ENCODE measurements at places on chromosomes 3 and 15. TPM values are rescaled to one million over a fixed set of nuclear protein-coding genes. Genes with fewer than 3 reads are reported as not detected.
A peak's percentile ranks its signal among the peaks of the same experiment; 100 is the strongest.

Gene PPP1R14D
- 0.93 TPM for polyA plus RNA-seq

Gene MCF2L2
- polyA plus RNA-seq: 1.5 TPM

Gene CDCP1
- polyA plus RNA-seq: 0.49 TPM

Gene LIPH
- 1.4 TPM for polyA plus RNA-seq

Gene CEP63
- polyA plus RNA-seq: 35.4 TPM

Gene CCR3
- not detected for polyA plus RNA-seq

Gene CIB2
- polyA plus RNA-seq: 15.6 TPM

Gene SEMA3B
- 87.0 TPM for polyA plus RNA-seq

Gene TMEM266
- polyA plus RNA-seq: 0.78 TPM

Gene DUOX2
- polyA plus RNA-seq: 0.09 TPM

Gene ZSCAN2
- polyA plus RNA-seq: 28.4 TPM

Gene NTRK3
- polyA plus RNA-seq: 62.9 TPM

Gene GFM1
- polyA plus RNA-seq: 44.9 TPM

Gene SCN11A
- polyA plus RNA-seq: 1.4 TPM

Gene OR5K2
- polyA plus RNA-seq: 0.39 TPM

- DNase-seq: no peak
Measured at GRCh38 chr15:65130941-65131340, 2.7 kb downstream of the PDCD7 start.

DNA sequence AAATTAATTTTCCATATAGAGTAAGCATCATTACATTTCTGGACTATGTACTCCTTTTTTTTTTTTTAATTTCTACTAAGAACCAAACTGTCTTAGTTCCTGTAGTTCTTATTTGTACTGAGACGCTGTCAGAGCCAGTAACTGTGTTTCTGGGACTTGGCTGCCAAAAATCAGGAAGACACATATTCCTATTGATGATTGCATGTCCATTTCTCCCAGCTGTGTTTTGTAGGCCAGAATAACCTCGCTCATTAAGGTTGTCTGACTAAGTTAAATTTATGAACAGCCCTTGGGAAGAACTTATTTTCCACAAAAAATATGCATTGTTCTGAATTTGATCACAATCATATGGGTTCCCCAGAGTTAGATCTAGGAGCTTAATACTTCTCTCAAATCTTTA is 29.5 kb downstream of the PLSCR5 start:
- no peak for DNase-seq

- DNase-seq: no peak
Measured at GRCh38 chr3:161316006-161316689, 55.2 kb downstream of the SPTSSB start.

DNA sequence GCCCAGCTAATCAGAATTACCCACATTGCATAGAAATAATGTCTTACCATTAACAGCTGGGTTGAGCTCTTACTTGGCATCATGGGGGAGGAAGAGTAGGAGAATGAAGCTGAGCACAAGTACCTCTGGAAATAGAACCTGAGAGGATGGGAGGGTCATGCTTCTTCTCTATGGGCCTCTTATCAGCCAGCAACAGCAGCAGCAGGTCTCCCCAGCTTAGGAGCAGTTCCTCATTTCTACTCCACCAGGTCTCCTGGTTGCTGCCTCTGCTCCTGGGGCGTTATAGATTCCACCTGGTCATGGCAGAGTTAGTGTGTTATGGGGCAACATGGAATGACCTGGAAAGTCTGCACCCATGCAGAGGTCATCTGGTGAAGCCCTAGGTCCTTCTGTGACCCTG is 3.4 kb downstream of the FSD2 start:
- DNase-seq: no peak

- no peak for DNase-seq
Measured at GRCh38 chr3:175287361-175287963, 428.3 kb downstream of the NAALADL2 start.

DNA sequence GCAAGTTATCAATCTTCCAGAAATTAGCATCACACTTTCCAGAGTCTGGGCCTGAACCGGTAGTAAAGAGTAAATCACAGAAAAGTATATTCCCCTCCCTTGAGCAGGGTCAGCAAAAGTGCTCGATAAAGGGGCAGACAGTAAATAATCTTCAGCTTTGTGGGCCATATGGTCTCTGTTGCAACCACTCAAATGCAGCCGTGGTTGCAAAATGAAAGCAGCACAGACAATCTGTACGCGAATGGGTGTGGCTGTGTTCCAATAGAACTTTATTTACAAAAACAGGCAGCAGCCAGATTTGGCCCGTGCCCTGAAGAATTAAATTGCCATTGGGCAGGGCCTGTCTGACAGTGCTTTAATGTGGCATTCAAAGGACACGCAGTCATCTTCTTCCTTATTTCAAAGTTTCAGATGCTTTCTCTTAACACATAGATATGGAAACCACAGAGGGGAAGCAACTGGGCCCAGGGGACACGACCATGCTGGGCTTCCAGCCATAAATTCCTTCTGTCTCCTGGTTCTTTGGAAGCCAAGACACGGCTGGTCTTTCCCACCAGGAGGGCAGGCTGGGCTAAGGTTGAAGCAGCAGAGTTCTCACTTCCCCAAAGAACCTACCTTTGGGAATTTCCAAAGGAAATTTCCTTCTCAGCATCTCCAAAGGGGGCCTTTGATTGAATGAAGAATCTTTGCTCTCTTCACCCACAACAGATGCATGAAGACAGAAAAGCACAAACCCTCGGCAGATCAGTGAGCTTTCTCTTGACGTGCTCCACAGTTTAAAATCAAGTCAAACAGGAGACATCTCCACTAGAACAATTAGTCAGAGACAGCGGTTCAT is 489.8 kb upstream of the PROK2 start:
- no peak for DNase-seq

- no peak for DNase-seq
Measured at GRCh38 chr3:96900566-96900965, 86.2 kb downstream of the EPHA6 start.

DNA sequence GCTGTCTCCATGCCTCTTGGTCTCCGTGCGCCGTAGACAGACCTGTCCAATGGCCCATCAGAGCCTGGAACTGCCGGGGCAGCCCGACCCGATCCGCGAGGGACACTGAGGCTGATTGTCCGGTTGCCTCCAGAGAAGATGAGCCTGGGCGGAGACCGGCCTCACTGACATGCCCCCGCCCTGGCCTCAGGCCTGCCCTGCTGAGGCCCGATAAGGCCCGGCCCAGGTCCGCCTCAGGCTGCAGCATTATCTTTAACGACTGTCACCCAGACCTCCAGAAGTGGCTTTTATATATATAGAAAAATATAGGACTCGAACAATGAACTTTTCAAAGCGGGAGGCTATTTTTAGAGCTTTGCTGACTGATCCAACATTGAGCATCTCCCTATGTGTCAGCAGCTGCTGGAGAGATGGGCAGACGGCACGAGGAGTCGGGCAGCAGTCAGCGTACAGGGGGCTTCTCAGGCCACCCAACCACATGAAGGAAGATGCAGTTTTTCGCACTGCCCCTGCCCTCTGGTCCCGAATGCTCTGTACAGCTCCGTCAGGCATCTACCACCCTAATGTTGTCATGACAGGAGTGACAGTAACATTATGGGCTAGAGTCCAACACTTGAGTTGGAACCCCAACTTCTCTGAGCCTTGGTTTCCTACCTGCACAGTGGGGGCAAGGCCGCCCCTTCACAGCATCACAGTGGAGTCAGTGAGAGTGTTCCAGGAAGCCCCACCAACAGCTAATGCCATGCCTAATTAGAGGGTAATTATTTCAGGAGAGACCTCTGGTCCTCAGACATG is 112.0 kb upstream of the RPL32 start:
- no peak for DNase-seq

- no peak for DNase-seq
Measured at GRCh38 chr3:103189941-103190340, 755.1 kb downstream of the ZPLD1 start.

DNA sequence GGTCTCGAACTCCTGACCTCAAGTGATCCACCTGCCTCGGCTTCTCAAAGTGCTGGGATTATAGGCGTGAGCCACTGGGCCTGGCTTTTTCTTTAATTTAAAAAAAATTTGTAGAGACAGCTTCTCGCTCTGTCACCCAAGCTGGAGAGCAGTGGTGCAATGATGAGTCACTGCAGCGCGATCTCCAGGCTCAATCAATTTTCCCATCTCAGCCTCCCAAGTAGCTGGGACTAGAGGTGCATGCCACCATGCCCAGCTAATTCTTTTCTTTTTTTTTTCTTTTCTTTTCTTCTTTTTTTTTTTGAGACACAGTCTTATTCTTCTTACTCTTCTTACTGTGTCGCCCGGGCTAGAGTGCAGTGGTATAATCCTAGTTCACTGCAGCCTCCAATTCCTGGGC is 19.8 kb downstream of the TUBGCP4 start:
- DNase-seq: no peak

DNA sequence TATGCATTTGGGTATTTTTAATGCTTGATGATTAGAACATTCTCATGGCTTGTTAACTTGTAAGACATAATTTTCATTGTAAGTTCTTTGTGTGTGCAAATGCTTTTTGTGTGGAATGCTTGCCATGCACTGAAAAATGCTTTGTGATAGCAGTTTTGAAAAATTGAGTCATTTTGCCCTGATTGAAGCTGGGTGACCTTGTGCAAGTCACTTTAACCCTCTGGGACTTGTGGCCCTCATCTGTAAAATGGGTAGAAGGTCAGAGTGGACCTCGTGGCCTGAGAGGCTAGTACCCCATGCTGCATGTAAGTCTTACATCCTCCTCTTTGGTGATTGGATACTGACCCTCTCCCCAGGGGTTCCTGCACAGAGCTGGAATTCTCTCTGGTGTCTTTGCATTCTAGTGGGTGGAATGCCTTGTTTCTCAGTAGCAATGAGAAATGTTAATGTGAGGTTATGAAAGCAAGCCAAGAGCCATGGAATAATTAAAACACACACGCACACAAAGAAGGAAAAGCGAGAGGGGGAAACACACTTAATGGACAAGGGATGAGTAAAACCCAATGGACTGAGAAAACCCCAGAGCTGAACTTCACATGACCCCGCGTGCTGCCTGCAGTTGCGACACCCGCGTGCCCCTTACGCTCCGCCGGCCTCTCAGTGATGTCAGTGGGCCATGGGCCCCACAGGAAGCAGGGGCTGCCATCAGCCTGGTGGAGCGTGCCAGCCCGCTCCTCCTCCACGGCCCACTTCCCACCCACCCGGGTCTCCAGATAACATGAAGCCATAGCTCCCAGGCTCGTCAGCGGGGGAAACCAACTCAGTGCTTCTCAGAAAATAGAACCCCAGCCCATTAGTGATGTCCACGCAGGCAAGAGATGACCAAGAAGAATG is 44.0 kb downstream of the SMAD3 start:
- DNase-seq: peak; percentile 59

DNA sequence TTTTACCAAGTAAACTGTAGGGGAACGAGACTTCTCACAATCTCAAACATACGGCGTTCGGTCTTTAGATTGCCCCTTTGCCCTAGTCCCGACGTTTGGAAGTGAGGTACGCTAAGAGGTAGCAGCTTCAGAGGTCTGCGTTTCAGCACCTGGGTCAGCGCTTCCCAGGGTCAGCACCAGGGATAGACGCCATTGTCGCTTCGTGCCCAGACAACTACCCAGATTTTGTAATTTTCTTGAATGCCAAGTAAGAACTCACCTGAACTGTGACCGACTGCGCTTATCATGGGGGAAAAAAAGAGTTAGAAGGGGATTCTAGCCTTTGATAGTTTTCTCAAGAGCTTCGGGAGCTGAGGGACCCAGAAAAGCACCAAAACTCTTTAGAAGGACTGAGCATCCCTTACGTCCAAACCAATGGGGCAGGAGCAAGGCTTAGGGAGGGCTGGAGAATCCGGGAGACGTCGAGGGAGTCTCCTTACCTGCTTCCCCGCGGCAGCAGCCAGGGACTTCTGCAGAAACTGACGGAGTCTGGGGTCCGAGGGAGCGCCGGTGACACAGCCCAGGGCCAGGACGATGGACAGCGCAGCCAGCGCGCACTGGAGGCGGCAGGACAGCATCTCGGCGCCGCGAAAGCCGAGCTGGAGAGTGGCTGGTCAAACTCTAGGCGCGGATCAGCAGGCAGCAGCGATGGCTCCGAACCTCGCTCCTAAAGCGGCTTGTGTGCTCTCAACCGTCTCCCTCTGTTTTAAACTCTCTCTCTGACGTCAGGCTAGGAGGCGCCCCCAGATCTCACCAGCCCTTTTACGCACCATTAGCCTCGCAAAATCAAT is at the start of gene SST:
Gene SST, minus strand, starts transcription at position 720 of the 830 bp plus-strand sequence. Its CDS starts 103 bp downstream, at position 617.
- DNase-seq: peak; percentile 54

DNA sequence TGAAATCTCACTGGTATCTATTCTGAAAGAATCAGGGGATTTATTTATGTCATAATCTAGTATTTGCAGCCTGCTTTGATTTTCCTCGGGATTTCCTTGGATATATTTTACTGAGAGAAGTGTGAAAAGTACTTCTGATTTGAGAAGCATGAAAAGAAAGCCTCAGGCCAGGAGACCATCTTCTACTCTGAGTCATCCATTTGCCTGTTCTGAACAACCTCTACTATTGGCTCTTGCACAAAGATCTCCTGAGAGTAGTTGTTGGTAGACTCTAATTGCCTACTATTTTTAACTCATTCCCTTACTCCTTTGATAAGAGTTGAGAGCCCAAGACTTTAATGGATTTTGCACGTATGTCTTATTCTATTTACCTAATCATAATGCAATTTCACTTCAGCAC is 318.9 kb downstream of the BCHE start:
- DNase-seq: no peak

DNA sequence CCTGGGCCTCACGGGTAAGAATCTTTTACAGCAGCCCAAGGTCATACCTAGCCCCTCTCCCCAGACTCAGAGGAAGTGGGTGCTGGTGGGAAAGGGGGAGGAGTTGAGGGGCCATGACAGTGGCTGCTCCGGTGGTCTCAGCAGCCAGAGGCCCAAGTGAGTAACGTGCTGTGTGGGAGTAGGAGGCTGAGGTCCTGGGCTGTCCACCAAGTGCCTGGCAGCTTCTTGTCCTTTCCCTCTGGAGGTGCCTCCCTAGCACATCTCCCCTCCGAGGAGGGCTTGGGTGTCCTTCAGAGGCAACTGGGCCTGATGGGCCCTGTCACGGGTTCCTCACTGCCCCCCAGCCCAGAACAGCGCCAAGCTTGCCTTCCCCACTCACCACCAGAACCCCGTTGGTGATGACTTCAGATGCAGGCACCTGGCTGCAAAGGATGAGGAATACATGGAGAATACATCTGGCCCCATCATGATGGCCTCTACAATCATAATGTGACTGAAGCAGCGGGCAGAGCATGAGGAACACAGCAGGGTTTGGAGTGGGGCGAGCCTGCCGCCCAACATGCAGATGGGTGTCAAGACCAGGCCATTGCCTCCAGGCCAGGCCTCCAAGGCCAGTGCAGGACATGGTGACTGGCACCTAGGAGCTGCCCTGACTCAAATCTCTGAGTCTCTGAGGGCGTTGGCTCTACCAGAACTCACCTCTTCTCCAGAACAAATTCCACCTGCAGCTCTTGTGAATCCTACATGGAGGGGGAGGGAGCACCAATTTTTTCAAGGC is 3.3 kb downstream of the PLA2G4F start:
- no peak for DNase-seq

GRCh38 chr3:3782457-3782856 is 16.8 kb upstream of the LRRN1 start:
- no peak for DNase-seq

- DNase-seq: no peak
Measured at GRCh38 chr15:30870681-30871080, 33.0 kb upstream of the FAN1 start.

- DNase-seq: no peak
Measured at GRCh38 chr15:88745065-88745464, 58.2 kb upstream of the ACAN start.

GRCh38 chr3:194165271-194166018 is 29.5 kb downstream of the HES1 start:
- no peak for DNase-seq

All from left renal pelvis (tissue), 4 donors.